ENCODE measurements at places on chromosomes 7 and 10.

DNA sequence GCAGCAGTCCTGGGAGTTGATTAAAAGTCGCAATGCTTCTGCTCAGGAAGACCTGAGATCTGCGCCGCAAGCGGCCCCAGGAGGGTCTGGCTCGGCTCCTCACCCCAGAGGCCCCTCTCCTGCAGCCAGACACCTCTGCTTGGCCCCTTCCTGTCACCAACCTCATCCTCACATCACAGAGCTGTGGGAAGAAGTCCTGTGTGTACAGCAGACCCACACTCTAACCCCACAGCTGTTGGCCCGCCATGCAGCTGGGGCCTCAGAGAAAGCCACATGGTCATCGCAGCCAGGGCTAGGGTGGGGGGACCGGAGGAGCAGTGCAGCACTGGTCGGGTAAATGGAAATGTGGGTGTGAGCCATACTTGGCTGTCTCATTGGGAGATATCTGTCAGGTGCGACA, 97.7 kb downstream of the RGS10 start:
- no peaks in the 10 kb centered on the region for H3K36me3 ChIP-seq
- H3K27ac ChIP-seq = no peak overlapping the region
- H3K4me1 ChIP-seq = no peaks in the 10 kb centered on the region
- DNase-seq = no peak
- H3K27me3 ChIP-seq = no peaks in the 10 kb centered on the region
- no peak overlapping the region for H3K4me3 ChIP-seq

DNA sequence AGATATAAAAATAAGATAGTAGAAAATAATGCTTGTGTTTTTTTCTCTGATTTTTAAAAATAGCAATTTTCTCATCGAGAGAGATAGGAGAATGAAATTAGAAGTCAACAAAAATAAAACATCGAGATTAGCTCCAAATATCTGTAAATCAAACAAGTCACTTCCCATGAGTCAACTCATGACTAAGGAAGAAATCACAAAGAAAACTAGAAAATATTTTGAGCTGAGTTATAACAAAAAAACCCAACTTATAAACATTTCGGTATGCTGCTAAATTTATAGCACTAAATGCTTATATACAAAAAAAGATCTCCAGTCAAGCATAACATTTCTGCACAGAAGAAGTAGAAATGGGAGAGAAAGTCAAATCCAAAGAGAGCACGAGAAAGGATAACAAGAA, 140.1 kb downstream of the ITGA8 start:
- no peak overlapping the region for H3K27ac ChIP-seq
- H3K36me3 ChIP-seq = no peaks in the 10 kb centered on the region
- no peak for DNase-seq
- no peaks in the 10 kb centered on the region for H3K27me3 ChIP-seq
- H3K4me3 ChIP-seq = no peak overlapping the region

- H3K36me3 ChIP-seq = no peaks in the 10 kb centered on the region
- no peak overlapping the region for H3K4me3 ChIP-seq
- H3K27ac ChIP-seq = no peak overlapping the region
These were observed 165.6 kb downstream of the HGF start for GRCh38 chr7:81604075-81604807.

GRCh38 chr10:77072361-77072835, 565.2 kb downstream of the KCNMA1 start:
- H3K27ac ChIP-seq = no peak overlapping the region
- H3K27me3 ChIP-seq = no peaks in the 10 kb centered on the region
- no peak for DNase-seq
- peaks cover 2% of the 10 kb centered on the region for H3K4me1 ChIP-seq
- H3K4me3 ChIP-seq = no peak overlapping the region
- H3K36me3 ChIP-seq = peaks cover 38% of the 10 kb centered on the region

DNA sequence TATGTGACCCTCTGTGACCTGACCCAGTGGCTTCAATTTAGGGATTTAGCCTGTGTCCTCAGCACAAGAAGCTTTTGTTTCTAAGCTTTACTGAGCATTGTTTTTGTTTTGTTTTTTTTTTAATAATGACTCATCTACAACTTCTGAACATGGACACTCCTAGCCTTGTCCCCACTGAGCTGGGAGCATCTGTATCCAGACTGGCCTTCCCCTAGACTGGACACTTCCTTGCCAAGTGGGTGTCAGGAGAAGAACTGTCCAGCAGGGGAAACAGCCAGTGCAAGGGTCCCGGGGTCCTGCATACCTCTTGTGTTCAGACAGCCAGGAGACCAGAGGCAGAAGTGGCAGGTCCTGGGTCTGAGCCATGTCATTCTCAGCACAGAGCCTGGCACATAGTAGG, 108.6 kb downstream of the TMEM130 start:
- no peaks in the 10 kb centered on the region for H3K4me1 ChIP-seq
- H3K36me3 ChIP-seq = no peaks in the 10 kb centered on the region
- no peak overlapping the region for H3K4me3 ChIP-seq

GRCh38 chr7:75872073-75872782, 6.6 kb upstream of the RHBDD2 start:
- no peak overlapping the region for H3K4me3 ChIP-seq
- H3K27me3 ChIP-seq = no peaks in the 10 kb centered on the region
- DNase-seq = no peak
- H3K4me1 ChIP-seq = no peaks in the 10 kb centered on the region

GRCh38 chr10:54203401-54203800, 597.6 kb downstream of the PCDH15 start:
- DNase-seq = no peak
- H3K4me3 ChIP-seq = no peak overlapping the region
- H3K36me3 ChIP-seq = no peaks in the 10 kb centered on the region
- no peaks in the 10 kb centered on the region for H3K4me1 ChIP-seq

DNA sequence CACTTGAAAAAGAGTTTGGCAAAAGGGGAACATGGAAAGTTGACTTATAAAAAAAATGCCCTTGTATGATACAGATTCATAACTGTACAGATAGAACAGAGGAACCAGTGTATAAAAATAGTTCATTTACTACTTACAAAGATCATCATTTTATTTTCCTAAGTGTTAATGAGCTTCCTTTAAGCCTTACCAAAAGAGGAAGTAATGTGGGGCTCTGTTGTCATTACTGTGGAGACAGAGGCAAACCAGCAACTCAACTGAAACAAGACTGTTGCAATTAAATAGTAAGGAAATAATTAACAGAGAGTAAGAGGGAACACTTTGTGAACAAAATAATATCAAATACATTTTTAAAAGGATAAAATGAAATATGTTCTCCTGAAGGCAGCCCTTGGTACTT, 526.2 kb upstream of the ADARB2 start:
- DNase-seq = no peak
- H3K27me3 ChIP-seq = no peaks in the 10 kb centered on the region
- no peak overlapping the region for H3K4me3 ChIP-seq
- no peaks in the 10 kb centered on the region for H3K4me1 ChIP-seq
- no peak overlapping the region for H3K27ac ChIP-seq
- H3K36me3 ChIP-seq = no peaks in the 10 kb centered on the region

Measured in trophoblast cell (in vitro differentiated cells and primary cell).